ENCODE measurements at places on chromosomes 1 and 21. TPM values are rescaled to one million over a fixed set of nuclear protein-coding genes. Genes with fewer than 3 reads are reported as not detected.

Gene PAX7
- total RNA-seq: not detected

Gene KCNK2
- total RNA-seq: 0.26 TPM

Gene LCE1B
- total RNA-seq: not detected

Gene BRINP2
- not detected for total RNA-seq

Gene RAB7B
- total RNA-seq: 7.0 TPM

Gene TRIM63
- 0.46 TPM for total RNA-seq

Gene NID1
- total RNA-seq: 60.5 TPM

GRCh38 chr1:220748089-220748934 is at the start of gene MTARC2:
TSS of gene MTARC2 (plus strand) at chr1:220748322. CDS start at chr1:220748532, 210 bp downstream.
- peak; percentile 90 for DNase-seq

DNA sequence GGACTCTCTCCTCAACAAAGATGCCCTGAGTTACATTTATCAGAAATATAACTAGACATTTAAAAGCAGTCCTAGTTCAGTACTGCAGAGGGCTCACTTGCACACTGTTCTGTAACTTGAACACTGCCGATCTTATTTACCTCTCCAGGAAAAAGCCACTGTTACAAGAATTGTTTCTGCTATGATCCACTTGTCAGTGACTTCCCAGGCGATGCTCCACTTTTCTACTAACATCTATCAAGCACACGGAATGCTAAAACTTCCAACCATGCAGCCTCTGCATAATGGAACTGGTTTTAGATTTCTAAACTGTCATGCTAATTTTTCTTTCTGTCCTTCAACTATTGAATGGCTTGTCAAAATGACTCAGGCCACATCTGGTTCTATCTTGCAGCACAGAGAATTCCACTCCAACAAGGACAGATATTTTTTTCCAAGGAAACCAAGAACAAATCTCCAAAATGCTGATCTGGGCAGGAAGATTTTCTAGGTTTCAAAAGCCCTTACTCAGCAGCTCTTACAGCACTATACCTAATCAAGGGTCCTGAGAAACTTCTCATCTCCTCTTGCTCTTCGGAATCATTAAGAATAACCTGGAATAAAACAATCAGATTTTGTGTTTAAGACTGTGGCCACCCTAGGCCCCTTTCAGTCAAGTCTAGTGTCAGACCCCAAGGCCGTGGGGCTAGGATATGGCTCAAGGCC is 9.9 kb downstream of the SEC16B start:
- no peak for DNase-seq

DNA sequence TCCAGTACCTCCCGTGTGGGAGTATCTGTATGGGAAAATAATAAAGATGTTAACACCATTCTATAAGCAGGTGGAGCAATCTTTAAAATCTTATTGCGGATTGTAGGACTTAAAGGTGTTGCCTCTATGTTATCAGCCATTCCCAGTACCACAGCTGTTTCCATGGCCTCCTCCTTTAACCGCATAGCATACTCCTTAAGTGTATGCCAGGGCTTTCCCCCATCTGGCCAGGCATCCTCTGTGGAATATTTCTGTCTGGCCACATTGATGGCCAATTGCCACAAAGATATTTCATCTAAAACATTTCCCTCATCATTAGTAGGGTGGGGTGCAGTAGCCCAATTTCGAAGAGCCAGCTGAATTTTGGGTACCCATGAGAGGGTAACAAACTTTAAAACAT is 7.3 kb upstream of the STUM start:
- no peak for DNase-seq

DNA sequence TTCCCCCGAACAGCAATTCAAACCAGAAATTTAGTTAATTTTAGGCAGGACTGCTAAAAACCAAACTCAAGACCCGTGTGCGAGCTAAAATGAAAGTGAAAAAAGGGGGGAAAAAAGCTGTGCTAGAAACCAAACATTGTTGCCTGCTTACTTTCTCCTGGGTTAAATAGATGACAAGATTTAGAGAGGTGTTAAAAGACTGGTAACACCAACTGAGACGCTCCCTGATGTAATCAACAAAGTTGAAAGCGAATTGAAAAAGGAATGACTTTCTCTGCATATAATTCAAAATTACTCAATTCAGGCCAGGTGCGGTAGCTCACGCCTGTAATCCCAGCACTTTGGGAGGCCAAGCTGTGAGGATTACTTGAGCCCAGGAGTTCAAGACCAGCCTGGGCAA is 6.8 kb downstream of the CDCA8 start:
- no peak for DNase-seq

- no peak for DNase-seq
Measured at GRCh38 chr1:168261390-168261789, 19.3 kb upstream of the TBX19 start.

DNA sequence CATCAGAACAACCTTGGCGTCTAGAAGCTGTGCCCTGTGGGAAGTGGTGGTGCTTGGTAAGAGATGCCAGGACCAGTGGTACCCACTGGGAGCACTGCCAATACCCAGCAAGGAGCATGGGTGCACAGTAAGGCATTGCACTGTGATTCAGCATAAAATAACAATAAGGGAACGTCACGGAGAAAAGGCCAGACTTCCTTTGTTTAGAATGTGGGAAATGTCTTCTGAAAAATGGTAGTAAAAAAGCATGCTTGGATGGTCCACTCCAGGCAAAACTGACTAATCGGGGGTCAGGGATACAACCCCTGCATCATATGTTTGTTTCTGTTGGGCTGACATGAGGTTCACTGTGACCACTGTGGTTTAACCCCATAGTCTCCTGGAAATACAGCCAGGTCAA is 14.7 kb downstream of the METTL18 start:
- DNase-seq: no peak

- peak; percentile 28 for DNase-seq
Measured at GRCh38 chr1:157096881-157097280, 2.7 kb downstream of the ETV3L start.

DNA sequence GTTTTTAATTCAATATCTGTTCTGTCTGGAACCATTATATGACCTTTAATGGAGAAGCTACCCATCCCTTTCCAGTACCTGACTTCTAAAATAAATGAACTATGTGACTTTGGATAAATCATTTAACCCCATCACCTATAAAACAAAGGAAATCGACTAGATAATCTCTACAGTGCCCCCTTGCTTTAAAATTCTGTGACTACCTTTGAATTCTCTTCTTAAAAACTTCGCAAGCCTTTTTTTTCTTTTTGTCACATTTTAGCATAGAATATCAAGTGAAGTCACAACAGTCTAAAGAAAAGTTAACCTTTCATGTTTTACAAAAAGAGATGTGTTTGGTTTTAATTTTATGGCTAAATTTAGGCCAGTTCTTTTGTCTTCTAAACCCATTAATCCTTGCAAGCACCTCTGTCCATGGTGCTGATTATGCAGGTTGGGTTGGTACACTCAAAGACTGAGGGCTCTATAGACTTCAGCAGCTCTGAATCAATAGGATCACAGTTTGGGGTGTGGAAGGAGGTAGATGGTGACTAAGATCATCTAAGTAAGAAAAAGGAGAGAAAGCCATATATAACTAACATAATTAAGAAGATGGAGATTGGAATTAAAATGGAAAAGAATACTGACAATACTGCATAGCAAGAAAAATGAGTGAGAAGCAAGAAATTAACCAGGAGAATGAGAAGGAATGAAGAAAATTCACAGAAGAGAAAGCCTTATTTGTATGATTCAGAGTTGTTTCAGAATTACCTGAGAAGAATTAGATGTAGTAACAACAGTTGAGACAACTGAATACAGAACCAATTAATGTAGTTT is 59.2 kb downstream of the TBX15 start:
- DNase-seq: no peak

GRCh38 chr21:41526478-41527087 is 18.6 kb upstream of the TMPRSS2 start:
- DNase-seq: no peak

GRCh38 chr1:51956528-51957509 is 33.7 kb downstream of the RAB3B start:
- no peak for DNase-seq

GRCh38 chr1:14745001-14745720 is 146.7 kb downstream of the KAZN start:
- DNase-seq: no peak

DNA sequence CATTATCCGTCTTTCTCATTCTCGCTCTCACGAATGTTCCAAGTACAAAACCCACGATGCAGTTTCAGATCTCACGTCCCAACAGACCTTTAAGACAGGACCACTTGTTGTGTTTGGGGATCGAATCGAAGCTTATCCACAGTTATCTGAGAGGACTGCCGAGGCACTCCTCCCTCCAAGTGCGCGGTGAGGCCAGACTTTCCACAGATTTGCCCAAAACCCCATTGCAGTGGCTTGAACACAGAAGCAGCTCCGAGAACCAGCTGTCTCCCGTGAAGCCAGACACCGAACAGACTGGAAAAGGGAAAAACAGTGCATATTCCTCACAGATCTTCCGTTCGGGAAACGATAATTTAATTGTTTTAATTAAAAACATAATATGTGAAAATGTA is 46.5 kb upstream of the COL6A2 start:
- no peak for DNase-seq

DNA sequence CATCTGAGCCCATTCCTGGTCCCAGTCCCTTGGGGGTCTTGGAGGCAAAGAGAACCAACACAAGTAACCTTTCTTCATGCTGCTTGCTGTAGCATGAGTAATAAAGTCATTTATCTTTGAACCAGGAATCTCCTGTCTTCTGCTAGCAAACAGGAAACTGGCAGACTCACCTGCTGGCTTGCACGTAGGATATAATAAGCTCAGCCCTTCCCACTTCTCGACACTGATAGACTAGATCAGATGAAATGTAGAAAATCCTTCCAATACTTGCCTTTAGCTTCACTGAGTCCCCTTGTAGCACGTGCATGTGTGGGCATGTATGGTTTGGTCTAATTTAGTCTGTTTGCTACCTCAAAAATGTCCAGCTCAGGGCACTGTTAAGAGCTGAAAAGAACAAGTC is 6.5 kb upstream of the TFF2 start:
- no peak for DNase-seq

DNA sequence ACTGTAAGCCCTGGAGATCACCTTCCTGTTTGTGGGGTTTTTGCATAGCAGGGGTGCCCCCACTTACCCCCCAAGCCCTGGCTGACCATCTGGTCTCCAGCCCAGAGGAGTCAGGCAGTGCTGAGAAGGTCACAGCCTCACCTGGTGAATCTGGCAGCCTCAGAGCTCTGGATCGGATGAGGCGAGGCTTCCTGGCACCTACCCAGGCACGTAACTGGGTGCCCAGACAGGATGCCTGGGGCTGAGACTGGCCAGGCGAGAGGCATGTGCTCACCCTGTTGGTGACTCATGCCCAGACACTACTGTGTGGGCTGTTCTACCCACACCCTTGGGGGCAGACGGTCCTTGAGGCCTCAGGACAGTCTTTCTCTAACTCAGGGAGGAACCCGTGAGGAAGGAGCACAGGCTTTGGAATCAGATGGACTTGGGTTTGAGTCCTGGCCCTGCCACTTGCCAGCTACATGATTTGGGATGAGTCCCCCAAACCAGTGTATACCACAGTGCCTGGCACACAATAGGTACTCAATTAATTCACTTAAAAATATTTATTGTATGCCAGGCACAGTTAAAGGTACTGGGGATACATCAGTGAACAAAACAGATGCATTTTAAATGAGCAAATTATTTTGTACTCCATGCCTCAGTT is 15.1 kb upstream of the PADI3 start:
- DNase-seq: peak; percentile 85

- DNase-seq: no peak
Measured at GRCh38 chr21:29418813-29419212, 120.1 kb downstream of the BACH1 start.

DNA sequence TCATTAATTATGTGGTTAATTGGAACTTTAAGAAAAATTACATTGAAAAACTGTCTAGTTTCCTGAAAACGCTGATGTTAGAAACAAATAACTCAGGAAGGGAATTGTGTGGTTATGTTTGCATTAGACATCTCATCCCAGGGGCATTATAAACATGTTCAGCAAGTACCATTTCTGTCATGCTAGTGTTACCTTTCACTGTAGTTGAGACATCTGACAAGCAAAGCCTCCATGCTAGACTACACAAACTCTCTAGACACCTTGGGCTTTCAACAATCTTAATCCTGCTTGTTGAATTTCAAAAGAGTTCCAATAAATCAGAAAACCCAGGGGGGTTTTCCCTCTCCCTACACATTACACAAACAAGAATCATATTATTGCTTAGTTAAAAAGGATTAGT is 536.8 kb downstream of the KCNT2 start:
- DNase-seq: no peak

DNA sequence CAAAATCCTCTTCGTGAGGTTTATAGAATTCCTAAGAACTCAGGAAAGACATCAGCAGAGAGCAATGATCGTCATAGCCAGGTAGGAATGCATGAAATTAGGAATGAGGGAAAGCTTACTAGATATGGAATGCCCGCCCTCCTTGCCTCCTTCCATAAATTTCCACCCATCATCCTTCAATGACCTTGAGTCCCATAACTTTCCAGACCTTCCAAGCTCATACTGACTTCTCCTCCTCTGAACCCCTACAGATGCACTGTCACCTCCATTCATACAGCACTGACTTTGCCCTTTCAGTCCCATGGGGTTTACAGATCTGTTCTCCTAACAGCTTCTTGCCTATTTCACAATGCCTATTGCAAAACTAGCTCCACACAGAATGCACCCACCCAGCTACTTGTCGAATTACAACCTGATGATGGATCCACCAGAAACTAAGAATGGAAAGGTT is 23.8 kb upstream of the PPP1R15B start:
- no peak for DNase-seq

DNA sequence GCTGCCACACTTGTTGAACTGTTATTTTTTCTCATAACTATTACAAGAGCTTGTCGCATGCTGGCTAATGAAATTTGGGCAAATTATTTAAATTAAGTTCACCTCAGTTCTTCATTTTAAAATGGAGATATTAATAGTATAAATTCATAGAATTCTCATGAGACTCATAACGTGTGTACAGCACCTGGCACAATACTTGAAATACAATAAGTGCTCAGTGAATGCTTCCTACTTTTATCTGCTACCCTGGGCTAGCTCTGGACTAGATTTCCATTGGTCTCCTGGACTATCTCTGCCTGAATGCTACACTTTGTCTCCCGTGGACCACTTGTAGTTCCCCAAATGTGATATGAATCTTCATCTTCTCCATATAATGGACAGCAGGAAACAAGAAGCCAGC is 919 bp downstream of the SLAMF6 start:
- no peak for DNase-seq
